ENCODE measurements at places on chromosomes 1 and 21.

GRCh38 chr1:199746666-199747384 is 280.7 kb upstream of the NR5A2 start:
- no peak for DNase-seq

DNA sequence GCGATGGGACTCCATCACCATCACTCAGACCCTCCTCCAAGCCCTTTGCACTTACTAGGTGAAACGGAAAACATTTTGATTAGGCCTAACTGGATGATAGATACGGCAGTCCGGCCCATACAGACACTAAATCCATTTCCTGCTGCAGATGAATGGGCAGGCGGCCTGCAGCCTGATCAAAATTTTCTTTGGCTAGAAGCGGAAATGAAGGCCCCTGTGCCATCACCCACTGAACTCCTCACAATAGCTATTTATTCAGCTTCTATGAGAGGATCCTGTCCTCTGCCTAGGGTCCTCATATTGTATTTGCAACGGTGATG is 200.5 kb downstream of the OMA1 start:
- DNase-seq = no peak

DNA sequence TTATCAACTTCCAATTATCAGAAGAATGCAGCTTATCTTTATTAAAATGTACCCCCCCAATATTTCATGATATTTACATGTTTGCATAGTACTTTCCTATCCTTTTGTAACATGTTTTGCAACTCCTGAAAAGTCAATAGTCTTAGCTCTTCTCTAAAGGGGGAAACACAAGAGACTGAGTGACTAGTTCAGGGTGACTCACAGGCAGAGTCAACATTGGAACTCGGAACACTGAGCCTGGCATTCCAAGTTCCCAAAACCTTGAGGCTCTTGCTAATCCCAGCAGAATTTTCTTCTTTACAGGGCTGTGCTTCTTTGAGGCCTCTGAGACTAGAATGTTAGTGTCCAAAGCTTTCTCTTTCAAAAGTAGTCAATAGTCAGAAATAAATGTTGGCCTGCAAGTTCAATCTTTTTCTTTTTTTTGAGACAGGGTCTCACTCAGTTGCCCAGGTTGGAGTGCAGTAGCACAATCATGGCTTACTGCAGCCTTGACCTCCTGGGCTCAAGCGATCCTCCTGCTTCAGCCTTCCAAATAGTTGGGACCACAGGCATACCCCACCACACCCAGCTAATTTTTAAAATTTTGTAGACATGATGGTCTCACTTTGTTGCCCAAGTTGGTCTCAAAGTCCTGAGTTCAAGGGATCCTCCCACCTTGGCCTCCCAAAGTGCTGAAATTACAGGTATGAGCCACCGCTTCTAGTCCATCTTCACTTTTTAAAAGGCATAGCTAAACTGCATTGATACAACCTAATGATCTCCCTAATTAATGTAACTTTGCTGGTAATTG is 37.5 kb downstream of the ZNF281 start:
- DNase-seq = no peak

GRCh38 chr1:167681451-167682098 is 40.2 kb upstream of the MPZL1 start:
- DNase-seq = no peak
